ENCODE measurements at places on chromosomes 11 and 22.

DNA sequence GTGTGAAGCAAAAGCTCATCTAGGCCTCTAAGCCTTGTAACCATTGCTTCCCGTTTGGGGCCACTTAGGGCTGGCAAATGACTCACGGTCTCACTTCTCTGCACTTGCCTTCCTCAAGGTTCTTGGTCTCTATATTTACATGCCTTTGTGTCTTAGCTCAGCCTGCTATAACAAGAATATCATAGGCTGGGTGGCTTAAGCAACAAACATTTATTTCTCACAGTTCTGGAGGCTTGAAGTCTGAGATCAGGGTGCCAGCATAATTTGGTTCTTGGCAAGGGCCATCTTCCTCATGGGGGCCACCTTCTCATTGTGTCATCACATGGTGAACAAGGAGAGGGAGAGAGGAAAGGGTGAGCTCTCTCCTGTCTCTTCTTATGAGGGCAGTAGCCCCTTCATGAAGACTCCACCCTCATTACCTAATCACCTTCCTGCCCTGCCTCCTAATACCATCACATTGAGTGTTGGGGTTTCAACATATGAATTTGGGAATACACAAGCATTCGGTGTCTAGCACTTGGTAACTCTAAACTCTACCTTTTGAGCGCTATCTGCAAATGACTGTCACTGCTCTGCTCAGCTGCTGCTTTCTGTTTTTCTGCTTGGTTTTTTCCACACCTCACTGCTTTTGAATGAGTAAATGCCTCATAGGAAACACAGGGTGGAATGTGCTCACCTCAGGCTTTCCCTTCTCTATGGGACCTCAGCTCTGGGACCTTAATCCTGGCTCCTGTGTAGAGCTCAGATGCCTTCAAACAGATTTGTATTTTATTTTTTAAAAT lies 16.2 kb upstream of the ME3 start:
- no peak for DNase-seq

GRCh38 chr22:26916236-26916635 lies 258.8 kb downstream of the MIAT start:
- DNase-seq = no peak

DNA sequence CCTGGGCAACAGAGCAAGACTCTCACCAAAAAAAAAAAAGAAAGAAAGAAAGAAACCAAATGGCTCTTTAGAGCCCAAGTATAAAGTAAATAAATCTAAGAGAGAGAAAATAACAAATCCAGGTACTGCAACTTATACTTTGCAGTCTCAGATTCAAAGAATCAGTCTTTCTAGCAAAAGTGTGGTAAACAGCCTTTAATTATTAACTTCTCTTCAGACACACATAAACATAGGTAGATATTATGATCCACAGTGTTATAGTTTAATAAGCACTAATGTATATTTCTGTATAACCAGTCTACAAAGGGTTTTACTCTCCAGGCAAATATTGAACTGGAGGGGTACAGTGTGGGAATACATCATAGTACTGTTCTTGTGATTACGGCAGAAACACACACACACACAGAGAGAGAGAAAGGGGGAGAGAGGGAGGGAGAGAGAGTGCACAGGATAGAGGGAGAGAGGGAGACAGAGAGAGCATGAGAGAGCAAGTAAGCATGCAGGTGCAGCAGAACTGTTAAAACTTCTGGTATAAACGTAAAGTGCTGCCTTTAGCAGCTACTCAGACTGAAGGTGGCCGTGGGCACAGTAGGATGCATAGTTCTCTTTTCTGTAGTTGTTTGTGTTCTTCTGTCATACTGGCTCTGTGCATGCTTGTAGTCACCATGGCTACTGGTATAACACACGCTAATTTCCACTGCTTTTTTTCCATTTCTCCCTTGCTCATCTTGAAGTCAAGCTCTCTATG lies 32.3 kb downstream of the MTMR2 start:
- DNase-seq = no peak

- no peak for DNase-seq
Observed at GRCh38 chr11:6333095-6333494, 12.8 kb upstream of the CAVIN3 start.

DNA sequence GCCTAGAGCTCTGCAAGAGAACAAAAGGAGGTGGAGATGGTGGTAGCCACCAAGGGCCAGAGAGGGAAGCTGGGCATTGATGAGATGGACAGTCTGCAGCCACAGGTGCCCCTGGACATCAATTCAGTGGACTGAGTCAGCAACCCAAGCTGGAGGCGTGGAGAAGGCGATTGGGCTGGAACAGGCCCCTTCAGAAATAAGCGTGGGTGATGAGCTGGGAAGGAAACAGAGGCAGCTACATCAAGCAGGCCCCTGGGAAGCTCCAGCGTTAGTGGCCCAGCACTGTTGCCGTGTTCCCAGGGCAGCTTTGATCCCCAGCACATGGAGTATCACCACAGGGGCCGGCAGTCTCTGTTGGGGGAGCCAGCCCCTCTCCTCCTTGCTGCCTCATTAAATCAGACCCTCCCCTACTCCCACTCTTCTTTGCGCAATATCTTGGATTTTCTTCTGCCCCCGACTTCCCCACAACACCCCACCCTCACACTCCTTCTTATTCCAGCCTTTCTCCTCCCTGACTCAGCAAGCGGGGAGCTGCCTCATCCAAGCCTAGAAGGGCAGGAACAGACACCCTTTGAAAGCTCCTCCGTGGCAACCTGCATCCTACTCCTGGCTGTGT lies 31.7 kb upstream of the OAF start:
- DNase-seq = no peak

DNA sequence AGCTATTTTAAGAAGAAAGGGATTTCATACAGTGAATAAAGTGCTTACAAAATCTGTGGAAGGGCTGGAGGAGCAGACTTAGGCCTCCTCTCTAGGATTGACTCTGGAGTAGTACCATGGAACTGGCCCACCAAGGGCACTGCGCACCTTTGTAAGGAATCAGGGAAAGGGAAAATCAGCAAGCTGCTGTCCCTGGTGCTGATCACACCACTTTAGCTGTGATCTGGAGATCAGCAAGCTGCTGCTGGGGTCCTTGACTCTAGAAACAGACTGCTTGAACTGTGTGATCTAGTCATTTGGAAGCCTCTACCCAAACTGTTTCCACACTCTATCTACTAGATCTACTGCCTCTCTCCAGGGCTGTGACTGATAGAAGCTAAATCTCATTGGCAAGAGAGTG lies 18.4 kb upstream of the TECTA start:
- no peak for DNase-seq

DNA sequence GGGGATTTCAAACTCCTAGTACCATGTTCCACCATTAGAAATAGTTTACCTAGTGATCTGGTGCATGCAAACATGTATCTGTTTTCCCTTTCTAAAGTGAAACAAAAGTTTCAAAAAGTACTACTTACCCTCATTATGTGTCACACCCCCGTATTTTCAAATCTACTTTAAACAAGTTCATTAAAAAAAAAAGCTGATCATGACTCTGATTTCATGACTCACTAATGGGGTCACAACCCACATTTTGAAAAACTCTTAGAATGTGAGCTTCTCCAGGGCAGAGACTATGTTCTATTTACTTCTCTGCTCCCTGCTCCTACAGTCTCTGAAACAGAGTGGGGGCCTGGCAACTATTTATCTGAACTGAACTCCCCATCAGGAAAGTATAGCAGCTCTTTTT lies 18.2 kb downstream of the CHRM1 start:
- no peak for DNase-seq

DNA sequence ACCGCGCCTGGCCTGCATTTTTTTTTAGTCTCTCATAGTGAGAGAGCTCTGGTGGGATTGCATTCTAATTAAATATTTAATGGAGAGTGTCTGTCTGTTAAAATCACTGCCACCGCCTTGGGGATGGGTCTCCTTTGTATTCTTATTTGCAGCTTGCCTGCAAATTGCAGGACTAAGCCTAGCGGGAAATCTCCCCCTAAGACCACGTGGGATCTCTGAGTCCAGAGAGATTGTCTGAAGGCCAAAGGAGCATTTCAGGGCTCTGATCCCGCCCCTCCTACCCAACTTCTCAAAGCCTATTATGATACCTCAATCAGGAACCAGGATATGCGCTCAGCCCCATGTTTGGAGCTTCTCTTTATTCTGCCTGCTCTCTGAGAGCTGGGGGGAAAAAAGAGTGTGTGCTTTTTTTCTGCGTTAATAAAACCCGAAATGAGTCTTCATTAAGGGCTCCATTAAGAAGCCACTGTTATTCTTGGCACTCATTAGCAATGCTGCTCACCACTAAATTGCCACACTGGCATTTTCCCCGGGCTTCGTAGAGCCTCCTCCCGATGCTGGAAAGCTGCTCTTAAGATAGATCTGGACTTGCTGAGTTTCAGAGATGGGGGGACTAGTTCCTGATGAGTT lies 92.9 kb upstream of the THY1 start:
- DNase-seq = no peak

DNA sequence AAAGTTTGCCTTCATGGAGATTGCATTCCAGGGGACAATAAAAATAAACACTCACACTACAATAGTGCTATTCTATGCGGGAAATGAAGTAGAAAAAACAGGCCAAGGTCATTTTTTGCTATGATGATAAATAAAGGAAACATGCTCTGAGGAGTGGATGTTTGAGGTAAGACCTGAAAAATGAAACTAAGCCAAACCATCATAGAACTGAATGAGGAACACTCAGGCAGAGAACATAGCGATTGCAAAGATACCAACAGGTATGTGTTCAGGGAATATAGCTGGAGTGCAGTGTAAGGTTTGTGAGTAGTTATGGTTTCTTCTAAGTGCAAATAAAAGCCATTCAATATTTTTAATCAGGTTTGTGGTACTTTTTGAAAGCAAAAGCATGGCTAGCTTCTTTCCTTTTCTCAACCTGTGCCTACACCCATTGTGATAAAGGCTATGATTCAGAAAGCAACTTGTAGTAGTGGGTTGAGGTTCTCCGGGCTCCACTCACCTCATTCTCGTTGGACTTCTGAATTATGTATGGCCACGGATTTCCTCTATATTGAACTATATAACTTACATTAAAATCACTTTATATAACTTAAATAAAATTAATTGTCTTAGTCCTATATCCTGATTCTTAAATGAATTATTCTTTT lies 278.2 kb upstream of the CHORDC1 start:
- no peak for DNase-seq

DNA sequence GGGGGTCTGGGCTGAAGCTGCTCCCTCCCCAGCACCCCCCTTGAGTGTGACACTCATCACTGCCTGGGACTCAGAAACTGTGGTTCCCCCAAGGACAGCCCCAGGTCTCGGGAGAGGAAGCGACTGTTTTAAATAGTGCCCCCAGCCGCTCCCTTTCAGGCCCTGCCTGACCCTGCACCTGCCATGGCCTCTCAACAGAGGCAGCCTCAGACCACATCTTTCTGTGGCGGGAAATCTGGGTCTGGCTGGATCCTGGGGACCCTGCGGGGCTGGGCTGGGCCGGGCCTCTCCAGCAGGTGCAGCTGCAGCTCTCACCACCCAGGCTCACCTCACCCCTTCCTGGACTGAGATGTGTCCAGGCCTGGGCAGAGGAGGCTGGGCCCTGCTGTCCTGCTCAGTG lies 3.7 kb upstream of the IGLL1 start:
- DNase-seq = no peak

- no peak for DNase-seq
Observed at GRCh38 chr22:17818180-17818579, 43.9 kb upstream of the BID start.

DNA sequence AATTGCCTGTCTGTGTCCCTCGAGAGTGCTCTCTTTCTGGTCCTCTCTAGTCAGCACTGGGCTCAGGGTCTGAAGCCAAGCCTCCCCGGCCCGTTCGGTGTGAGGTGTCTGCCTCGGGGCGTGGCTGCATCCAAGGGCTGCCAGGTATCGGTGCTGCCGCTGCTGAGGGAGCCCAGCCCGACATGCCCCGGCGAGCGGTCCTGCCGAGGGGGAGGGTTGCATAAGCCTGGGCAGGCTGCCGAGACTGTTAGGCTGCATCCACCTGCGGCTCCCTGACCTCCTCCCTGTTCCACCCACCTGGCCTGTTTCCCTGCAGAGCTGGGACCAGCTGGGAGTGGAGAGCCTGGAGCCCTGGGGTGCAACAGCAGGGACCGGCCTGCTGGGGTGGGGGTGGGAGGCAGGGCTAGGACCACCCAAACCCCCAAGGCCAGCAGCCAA lies 6.3 kb downstream of the OVOL1 start:
- no peak for DNase-seq

DNA sequence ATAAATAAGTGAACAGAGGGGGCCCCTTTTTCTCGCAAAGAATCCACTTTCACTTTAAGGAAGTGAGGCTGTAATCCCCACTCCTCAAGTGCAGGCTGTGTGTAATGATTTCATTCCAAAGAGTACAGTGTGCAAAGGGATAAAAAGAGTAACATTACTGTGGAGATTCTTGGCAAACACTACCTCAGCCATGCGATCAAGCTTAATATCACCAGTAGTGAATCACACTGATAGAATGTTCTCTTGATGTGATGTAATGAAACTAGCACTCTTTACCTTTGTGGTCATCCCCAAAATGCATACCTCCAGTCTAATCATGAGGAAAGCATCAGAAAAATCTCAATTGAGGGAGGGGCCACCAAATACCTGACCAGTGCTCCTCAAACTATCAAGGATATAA lies 246.1 kb upstream of the CHORDC1 start:
- DNase-seq = no peak

DNA sequence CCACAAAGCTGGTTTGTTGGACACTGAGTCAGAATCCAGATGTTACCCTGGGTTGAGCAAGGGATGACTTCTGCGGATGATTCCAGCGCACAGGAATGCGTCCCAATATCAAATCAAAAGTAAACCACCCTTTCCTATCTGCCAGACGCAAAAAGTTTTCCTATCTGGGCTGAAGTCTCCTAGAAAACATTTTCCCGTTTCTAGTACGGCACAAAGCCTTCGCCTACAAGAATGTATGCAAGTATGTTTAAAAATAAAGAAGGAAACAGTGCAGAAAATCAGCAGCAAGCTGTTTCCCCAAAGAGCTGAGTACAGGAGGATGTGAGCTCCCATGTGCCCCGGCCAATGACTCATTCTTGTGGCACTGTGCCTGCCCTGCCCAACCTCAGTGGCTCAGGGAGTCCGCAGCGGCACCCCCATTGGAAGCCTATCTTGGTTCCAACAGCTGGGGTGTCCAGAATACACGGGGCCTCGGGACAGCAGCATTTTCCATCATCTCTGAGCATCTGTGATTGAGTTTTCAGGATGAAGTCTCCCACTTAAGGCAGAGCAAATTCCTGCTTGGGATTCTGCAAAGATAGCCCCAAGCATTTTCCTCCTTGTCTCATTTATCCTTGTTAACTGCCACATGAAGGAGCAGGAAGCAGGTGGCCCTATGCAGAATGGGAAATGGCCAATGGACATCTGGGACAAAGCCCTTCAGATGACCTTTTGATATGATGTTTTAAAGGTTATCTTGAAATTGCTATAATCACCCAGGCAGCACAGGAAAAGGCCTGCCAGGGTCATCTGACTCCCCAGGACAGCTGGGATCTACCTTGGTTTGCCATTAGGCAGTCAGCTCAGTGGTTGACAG lies 17.5 kb downstream of the KCNJ5 start:
- DNase-seq = no peak

DNA sequence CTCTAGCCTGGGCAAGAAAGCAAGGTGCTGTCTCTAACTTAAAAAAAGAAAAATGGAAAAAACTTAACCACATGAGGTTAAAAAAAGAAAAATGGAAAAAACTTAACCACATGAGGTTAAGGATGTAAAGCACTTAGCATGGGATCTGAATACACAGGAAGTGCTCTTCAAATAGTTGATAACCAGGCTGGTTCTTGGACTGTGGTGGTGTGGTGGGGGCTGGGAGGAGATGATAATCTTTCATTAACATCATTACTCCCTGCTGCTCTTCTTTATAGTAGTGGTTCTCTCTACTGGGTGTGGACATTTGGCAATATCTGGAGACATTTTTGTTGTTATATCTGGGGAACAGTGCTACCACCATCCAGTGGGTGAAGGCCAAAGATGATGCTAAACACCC lies 88.4 kb downstream of the TTC17 start:
- no peak for DNase-seq
